K562 (cell line): ENCODE measurements at places on chromosomes 11 and 22.

DNA sequence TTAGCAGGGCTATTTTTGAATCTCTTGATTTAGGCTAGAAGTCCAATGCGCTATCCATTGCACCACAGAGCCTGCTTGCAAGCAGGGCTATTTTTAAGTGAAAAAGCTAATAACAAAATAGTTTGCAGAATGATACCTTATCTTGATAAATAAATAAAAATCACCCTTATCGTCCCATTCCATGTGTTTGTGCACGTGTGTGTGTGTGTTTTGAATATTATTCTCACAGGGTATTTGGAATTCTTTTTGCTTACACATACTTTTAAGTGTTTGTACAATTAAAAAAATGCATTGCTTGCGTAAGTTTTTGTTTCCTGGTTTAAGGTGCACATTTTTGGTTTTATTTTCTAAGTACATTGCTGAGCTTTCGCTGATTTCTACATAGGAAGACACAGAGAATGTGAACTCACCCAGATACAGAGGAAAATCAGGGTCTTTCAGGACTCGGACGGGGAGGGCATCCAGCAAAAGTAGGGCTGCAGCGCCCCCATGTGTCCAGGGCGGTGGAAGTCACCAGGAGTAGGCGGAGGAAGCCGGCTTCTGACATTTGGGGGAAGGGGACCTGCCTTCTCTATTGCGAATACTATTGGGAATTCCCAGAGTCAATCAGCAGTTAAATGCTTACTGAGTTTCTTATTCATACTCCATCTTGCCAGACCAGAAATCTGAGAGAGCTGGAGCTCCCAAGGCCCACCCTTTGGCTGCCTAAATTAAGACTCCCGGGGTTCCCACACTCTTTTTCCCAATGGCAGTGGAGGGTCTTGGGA is 27.3 kb downstream of the SLC1A2 start:
- peak; percentile 80 for DNase-seq

GRCh38 chr11:68948935-68949334 is 31.9 kb downstream of the MRGPRD start:
- DNase-seq = no peak

DNA sequence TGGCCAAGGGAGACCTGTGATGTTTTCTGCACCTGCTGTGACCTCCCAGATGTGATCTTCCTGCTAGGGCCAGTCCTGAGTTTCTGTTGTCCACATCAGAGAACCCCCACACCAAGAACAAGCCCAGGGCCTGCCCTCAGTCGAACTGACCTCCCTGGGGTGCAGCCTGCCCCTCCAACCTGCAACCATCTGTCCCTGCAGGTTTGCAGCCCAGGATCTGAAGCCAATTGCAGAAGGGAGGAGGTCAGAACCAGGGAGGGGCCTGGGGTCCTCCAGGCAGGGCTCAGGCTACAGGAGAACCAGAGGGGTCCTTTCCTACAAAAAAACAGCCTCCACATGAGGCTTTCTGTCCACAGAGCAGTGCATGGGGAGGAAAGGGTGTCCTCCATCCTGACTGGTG is 807 bp downstream of the TRIM3 start:
- no peak for DNase-seq

DNA sequence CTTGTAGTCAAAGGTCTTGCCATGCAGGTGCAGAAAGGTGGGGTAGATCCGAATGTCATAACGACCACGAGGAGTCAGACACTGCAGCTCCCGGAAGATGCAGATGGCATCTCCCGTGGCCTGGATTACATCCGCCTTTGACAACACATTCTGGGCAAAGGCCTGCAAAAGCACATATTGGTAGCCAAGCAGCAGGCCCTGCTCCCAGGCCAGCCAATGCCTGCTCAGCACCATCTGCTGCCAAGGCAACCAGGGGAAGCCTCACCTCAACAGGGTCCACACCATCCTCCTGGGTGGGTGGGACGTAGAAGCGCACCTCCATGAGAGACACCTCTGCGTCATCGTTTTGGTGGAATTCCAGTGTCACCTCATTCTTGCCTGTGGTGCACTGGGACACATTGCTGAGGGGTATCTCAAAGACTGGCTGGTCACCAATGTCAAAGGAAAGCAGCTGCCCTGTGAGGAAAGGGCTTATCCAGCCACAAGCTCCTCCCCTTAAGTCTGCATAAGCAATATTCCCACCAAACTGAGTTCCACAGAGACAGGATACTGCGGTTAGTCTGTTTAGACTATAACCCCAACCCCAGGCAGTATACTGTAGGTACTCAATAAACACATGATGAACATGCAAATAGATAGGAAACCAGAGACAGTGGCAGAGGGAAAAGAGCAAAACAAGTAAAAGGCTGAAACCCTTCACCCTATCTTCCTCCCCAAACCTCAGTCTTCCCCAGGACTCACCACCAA is 2.8 kb downstream of the SSRP1 start:
- no peak for DNase-seq

GRCh38 chr11:124915541-124916369 is 3.3 kb upstream of the HEPN1 start:
- DNase-seq = no peak

DNA sequence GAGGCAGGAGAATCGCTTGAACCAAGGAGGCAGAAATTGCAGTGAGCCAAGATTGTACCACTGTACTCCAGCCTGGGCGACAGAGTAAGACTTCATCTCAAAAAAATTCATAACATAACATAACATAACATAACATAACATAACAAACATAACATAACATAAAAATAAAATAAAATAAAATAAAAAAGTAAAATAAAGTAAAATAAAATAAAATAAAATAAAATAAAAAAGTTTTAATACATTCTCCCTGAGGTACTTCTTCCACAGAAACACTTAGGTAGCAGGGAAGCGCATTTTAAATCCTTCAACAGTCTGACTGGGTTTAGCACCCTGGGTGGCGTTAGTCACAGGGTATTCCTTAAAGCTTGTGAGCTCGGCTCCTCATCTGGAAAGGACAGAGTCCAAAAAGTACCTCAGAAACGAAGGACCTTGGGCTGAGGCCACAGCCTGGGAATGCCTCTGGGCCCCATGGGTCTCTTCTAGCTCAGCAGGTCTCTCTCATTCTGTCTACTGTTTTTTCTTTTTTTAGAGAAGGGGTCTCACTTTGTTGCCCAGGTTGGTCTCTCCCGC is 41.7 kb downstream of the MICAL3 start:
- no peak for DNase-seq

DNA sequence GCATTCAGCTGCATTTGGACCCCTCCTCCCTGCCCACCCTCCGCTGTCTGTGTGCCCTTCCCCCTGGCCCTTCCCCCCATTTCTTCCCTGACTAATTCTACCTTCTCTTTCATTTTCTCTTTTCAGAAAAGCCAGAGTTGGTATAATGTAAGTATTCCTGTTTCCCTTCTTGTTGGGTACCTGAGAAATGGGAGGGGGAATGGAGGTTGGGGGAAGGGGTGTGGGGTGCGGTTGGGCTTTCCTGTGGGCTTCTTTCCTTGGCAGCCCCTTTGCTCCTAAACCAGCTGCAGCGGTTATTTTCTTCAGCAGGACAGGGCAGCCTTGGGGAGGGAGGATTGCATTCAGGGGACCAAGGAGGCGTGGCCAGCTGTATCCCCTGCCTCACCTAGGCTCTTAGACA is 70.2 kb downstream of the SCN3B start:
- no peak for DNase-seq

GRCh38 chr11:21511835-21512440 is 680.9 kb upstream of the ANO5 start:
- DNase-seq = peak; percentile 29

GRCh38 chr22:41596776-41597634 is 7.4 kb upstream of the PMM1 start:
- peak; percentile 34 for DNase-seq

GRCh38 chr11:43396617-43397016 is 37.9 kb downstream of the TTC17 start:
- DNase-seq = no peak

- no peak for DNase-seq
Measured at GRCh38 chr11:71286701-71287643, 34.6 kb upstream of the SHANK2 start.

GRCh38 chr11:109946322-109946846 is 146.8 kb upstream of the ZC3H12C start:
- DNase-seq = peak; percentile 59

- DNase-seq = no peak
Measured at GRCh38 chr11:31826536-31827438, 15.7 kb upstream of the PAX6 start.

DNA sequence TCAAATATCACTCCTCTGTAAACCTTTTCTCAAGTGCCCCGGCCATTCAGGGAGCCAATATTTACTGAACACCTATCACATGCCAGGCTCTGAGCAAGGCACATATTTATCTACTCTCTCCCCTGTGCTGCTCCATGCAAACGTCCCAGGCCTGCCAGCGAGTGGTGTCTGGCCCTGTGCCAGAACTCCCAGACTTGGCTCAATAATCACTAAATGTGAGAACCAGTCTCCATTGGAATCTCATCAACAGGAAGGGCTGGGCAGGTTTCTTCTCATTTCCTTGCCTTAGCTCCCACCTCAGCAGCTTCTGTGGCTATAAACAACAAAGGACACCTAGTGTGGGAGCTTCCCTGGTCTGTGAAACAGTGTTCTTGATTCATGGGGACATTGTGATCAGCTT is 21.7 kb downstream of the RASSF10 start:
- no peak for DNase-seq

GRCh38 chr11:11552529-11553087 is 69.2 kb downstream of the GALNT18 start:
- no peak for DNase-seq

DNA sequence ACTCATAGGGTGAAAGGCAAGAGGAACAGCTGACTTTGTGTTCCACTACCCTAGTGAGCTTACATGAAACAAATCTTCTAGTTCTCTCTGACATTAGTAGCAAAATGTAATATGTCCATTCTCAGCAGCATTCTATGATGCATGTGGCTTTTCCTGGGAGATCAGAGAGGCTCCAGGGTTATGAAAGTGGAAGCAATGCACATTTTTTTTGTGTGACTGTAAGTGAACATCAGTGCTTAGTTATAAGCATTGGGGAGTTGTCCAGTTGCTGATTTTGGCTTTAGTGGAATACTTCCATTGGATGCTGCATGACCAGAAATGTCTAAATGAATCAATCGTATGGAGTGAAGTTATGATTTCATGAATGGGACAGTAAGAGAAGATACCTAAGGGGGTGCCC is 255.9 kb downstream of the FAT3 start:
- no peak for DNase-seq

GRCh38 chr11:33403344-33403743 is 146.2 kb downstream of the HIPK3 start:
- no peak for DNase-seq

DNA sequence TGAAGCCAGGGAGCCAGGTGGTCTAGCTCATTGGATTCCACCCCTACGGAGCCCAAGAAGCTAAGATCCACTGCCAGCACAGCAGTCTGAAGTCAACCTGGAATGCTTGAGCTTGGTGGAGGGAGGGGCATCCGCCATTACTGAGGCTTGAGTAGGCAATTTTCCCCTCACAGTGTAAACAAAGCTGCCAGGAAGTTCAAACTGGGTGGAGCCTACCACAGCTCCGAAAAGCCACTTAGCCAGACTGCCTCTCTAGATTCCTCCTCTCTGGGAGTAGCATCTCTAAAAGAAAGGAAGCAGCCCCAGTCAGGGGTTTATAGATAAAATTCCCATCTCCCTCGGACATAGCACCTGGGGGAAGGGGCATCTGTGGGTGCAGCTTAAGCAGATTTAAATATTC is 620.3 kb downstream of the NELL1 start:
- no peak for DNase-seq

GRCh38 chr11:125076378-125076945 is 13.4 kb downstream of the SLC37A2 start:
- no peak for DNase-seq

DNA sequence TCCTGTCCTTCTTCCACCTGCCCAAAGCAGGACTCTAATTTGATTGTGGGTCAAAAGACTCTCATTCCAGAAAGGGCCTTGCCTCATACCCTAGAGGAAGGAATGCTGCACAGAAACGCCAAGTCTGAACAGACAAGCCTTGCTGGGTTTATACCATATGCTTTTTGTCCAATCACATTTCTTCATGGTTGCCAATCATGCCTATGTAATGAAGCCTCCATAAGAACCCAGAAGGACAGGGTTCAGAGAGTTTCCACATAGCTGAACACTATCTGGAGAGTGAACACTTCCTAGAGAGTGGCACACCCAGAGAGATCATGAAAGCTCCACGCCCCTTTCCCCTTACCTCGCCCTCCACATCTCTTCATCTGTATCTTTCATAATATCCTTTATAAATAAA is 4.8 kb upstream of the SAA2 start:
- no peak for DNase-seq

DNA sequence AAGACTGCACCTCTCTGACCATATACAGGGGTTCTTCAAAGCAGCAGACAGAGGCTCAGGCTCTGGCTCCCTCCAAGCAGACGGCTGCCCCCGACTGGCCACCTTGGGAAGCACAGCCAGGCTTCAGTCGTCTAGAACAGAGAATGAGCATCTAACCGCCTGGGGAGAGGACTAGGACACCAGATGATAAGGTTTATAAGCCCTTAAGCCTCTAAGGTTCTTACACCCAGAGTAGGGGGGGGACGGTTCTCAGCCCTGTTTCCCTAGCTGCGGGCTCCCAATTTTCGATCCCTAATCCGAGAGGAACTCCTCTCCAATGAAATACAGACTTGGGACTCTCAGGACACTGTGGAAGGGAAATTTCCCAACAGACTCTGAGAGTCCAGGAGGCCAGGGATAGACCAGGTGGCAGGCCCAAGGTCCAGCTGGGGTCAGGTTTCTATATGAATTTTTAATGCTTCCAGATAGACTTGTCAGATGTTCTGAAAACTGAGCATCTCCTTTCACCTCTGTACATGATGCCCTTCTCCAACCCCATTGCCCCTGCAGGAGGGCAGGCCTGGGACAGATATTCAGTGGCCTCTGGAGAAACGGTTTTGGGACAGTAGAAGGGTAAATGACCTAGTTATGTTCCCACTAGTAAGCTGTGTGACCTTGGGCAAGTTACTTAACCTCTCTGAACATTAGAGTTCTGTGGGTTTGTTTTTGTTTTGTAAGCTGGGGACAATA is 20.2 kb downstream of the RTN4RL2 start:
- DNase-seq = peak; percentile 85

DNA sequence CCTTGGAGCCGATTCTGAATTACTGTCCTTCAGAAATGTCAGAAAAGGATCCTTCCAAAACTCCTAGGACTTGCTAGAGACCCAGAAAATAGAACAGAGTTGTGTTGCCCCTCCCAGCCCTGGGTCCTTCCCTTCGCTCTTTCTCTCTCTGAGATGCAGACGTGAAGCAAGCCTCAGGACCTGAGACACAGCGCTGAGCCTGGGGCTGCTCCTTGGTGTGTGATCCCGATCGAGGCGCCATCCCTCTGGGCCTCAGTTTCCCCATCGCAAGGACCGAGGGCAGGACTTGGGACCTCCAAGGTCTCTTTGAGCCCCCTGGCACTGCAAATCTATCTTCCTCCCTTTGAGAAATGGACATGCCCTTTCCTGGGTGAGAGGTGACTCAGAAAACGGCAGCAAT is 533.5 kb downstream of the TBC1D22A start:
- no peak for DNase-seq

DNA sequence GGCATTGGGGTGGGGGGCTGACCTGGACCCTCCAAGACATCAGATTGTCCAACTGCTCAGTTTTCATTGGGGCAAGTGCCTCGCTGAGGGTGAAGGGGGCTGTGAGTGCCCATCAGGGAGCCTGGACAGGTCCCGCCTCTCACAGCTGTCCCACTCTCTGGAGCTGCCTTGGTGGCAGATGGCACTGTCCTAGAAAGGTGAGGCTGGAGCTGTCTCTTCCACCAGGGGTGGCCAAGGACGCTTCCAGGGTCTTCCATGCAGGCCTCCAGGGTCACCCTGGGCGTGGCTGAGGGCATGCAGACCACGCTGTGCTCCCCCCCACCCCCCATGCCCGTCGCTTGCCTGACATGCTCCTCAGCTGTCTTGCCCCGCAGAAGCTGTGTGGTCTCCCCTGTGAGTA is 53.5 kb upstream of the CCDC188 start:
- no peak for DNase-seq
